ENCODE measurements at places on chromosomes 12 and 14.

- no peak for DNase-seq
These were observed 131.1 kb downstream of the PRKCH start for GRCh38 chr14:61452452-61452851.

DNA sequence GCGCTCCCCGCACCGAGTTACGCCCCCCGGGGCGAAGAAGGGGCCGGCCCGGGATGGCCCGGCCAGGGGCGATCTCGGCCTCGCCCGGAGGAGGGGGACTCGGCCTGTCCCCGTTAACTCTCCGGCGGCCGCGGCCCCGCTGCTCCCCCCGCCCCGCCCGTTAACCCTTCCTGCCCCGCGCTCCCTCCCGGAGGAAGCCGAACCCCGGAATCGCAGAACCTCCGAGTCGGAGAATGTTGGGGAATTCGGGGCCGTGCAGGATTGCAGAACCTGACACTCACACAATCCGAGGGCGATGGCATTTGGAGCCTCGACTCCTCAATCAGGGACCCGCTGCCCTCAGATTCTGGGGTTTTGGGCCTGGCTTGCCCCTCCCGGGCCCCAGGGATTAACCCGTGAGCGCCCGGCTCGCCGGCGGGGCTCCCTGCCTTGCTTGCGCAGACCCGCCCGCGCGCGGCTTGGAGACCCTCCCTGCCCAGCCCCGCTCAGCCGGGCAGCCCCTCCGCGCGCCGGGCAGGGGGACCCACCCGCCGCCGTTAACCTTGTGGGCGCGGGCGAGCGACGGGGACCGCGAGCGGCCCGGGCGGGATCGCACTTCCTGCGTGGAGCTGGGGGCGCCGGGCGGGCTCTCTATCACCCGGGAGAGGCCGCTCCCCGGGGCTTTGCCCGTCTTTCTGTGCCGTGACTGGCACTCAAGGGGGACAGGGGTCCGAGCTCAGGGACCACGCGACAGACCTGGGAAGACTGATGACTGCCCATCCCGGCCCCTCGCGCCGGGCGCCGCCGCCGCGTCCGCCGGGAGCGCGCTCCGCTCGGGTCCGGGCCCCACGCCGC lies 18.8 kb downstream of the BEGAIN start:
- DNase-seq = no peak

- DNase-seq = peak; percentile 14
These were observed 23.9 kb downstream of the MDM2 start for GRCh38 chr12:68831751-68832503.

DNA sequence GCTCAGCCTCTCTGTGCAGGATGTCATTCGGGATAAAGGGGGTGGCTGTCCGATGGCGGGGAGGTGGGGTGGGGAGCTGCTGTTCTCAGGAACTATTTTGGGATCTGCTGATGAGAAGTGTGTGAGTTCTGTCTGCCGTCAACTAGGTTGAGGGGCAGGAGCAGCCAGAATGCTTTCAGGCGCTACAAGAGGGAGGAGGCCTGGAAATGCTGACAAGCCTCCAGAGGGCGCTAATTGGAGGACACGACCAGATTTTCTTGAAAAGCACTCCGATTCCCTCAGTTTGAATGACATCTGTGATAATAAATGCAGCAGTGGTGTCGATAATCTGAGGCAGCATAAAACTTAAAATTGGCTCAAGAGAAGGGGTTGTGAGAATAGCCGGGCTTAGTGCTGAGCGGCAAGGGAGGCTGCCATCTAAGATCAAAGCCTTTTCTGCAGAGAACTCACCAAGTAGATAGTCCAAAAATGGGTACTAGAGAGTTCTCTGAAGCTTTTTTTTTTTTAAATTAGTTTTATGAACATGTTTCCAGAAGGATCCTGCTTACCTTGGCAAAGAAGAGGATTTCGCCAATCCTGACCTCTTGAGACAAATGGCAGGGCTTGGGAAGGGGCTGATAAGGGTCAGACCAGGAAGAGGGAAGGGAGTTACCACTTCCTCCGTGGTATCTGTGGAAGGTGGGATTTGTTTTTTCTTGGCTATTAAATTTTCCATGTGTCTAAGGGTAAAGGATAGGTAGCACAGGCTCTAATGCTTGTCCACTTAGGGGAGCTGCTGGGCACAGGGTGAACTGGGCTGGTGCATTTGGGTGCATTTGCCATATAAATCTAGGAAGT lies 94.4 kb downstream of the CRACR2A start:
- peak; percentile 36 for DNase-seq

DNA sequence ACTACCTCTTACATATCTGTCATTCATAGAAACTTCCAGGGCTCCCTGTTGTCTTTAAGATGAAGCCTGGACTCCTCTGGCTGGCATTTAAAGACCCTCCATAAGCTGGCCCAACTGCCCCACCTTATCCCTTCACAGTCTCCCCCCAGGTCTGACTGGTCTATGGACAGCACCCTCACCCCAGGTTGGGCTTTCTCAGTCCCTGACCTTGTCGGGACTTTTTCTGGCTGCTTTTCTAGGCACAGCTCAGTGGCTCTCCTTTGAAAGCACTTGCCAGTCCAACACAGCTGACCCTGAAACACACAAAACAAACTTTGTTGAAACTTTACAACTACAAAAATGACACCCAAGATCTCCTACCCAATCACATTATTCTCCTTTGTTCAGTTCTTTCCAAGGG lies 13.9 kb upstream of the MYH7 start:
- no peak for DNase-seq

- no peak for DNase-seq
These were observed 266.6 kb upstream of the PWP1 start for GRCh38 chr12:107418981-107419380.

GRCh38 chr12:132452596-132453350 lies 37.2 kb upstream of the FBRSL1 start:
- DNase-seq = no peak

DNA sequence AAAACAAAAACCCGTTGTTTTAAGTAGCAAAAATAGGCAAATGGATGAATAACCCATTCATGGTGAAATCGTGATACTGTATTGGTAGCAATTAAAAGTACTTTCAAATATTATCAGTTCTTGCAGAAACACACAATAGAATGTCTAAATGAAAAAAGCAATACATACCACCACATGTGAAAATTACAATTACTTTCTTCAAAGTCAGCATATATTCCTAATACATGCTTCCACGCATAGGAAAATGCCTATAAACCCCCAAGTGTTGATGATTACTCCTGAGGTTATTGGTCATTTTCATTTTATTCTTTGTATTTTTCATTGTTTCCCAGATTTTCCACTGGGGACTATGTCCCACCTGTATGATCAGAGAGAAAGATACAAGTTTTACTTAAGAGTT lies 15.2 kb downstream of the DDX55 start:
- DNase-seq = no peak

- DNase-seq = no peak
These were observed 38.9 kb downstream of the SLC17A8 start for GRCh38 chr12:100395811-100396210.

DNA sequence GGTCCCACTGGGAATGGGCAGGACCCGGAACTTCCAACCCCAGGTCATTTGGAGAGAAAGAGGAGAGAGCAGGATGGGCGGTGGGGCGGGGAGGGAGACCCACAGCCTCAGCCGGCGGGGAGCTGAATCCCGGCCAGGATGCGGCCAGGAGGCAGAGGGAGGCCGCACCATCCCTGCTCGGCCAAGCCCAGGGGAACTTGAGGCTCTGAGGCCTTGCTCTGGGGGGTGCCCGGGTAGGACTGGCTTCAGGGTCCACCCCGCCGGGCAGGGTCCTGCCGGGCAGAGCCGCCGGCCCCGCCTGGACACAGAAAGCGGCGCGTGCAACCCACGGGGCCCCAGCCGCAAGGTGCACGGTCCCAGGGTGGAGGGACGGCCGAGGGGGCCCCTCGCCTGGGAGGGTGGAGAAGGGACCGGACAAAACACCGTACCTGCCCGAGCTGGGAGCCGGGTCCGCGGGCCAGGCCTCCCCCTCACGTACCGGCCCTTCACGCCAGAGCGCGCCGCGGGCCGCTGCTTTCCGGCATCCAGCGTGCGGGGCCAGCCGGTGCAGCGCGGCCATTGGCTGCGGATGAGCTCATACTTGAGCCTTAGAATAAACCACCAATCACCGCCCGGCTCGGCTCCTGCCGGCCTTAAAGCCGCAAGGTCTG lies at the start of gene RPS6KL1:
RPS6KL1 (minus strand) TSS at position 509 of the 650 bp plus-strand sequence. CDS start 1,719 bp downstream, outside the sequence.
- DNase-seq = peak; percentile 69

Data from fibroblast of skin of right biceps (primary cell).